Stimulated activated CD8-positive, alpha-beta memory T cell treated with anti-CD3 and anti-CD28 coated beads, Interleukin-12 subunit alpha, Interleukin-12 subunit beta, amount 100 ng/mL, for 1 hour (primary cell): ENCODE measurements at places on chromosomes 2 and 18.

DNA sequence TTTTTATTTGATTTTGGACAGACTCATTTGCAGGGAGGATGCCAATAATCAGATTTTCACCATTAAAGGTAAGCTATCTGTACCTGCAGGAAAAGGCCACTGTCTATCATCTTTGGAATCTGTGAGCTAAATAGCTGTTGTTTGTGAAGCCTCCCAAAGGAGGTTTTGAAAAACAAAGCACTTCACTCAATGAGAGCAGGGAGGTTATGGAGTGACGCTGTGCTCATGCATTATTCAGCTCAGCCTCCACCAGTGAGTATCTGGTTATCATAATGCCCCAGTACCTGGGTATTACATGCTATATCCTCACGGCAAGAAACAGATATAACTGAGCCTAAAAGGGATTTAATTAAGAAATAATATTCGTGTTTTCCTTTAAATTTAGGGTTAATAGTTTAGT, 189.6 kb upstream of the PIK3C3 start:
- DNase-seq: no peak

DNA sequence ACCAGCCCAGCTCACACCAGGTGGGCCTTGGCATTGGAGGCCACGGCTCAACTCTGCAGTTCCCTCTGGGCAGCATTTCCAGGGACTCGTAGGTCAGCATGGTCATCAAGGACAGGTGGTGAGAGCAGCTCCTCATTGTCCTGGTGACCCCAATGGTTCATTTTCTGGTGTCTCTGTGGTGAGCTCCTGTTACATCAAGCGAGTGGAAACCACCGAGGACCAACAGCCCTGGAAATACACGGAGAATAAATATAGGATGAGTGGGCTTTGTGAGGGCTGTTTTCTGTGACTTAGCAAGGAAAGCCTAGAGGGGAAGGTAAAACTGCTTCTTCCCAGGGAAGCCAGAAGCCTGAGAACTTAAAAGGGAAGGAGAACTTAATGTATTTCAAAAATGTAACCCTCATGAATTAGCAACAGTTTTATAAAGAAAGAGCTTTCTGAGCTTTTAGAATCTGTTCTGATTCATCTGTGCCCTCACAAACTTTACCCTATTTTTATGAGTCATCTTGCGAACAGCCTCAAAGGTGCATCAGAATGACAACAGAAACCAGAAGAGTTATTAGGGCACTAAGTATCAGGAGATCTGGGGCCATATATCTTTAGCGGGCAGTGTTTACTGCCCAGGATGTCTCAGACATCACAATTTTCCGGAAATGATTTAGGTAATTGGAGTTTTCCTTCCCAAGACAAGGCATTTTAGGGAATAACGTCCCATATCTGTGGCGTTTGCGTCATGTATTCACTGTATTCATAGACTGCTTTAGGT, 18.7 kb downstream of the C2orf92 start:
- DNase-seq: no peak

GRCh38 chr18:78856569-78857313, 122.9 kb upstream of the SALL3 start:
- DNase-seq: no peak

- DNase-seq: no peak
Measured at GRCh38 chr2:137693534-137693933, 270.7 kb upstream of the HNMT start.

GRCh38 chr2:1427086-1427485, 13.8 kb downstream of the TPO start:
- no peak for DNase-seq

DNA sequence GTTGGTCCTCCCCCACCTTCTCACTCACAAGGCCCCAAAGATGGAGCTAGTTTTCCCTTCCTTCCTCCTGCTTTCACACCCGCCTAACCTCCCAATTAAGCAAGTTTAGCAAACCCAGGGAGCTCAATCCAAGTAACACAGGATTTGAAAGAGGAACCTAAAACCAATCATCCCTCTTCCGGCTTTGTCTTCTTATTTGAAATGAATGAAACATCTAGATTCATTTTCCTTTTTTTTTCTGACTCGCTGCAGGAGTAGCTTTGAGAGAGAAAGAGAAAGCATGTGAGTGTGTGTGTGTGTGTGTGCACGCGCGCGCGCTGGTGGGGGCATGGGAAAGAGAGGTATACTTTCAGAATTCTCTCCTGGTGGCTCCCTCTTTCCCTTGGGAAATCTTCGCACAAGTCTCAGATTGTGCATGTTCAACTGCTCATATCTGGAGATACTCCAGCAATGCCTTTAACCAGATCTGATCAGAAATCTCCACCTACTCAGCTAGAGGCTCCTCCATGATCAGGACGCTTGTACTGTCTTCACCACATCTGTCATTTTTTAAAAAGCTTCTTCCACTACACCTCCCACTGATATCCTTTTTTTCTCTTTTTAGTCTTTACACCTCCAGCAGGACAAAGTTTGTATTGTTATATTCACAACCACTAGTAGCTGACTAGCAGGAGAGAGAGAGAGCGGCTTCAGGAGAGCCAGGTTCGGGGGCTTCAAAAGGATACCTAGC, 1.7 kb downstream of the SLC8A1 start:
- DNase-seq: no peak

GRCh38 chr2:118223511-118223991, 135.3 kb downstream of the INSIG2 start:
- DNase-seq: no peak

DNA sequence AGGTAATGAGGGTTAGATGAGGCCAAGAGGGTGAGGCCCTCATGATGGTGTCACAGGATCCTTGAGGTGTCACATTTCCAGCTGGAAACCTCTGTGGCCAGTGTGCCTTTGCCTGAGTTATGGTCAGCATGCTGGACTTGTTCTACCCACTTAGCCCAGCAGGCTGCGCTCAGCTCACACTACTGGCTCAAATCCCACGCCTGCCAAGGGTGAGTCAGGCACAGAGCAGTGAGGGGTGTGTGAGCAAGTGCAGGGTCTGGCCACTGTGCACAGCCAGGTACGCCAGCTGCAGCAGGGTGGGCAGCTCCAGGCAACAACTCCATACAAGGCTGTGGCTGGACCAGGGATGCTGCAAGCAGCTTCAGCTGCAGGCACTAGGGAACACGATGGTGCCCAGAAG, 616.6 kb upstream of the FSHR start:
- no peak for DNase-seq
